Esophagus muscularis mucosa (tissue), 4 donors: ENCODE measurements at places on chromosomes 3 and 15. TPM values are rescaled to one million over a fixed set of nuclear protein-coding genes. Genes with fewer than 3 reads are reported as not detected.

DNA sequence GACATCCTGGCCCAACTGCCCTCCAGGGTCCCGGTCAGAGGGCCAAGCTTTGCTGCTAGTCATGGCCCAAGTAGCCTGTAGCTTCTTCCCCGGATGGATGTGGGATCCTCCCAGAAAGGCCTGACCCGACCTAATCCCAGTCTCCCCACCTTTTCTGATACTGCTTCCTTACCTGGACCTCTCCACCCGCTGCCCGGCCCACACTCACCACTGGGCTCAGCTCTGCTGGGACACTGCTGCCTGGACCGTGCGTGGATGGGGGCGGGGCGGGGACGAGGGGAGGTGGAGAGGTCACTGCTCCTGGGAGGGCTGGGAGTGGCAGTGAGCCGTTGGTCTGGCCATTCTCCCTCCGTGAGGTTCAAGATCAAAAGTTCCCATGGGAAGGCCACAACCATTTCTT is 40.3 kb upstream of the FURIN start:
- no peak overlapping the region for H3K27ac ChIP-seq
- H3K4me3 ChIP-seq: no peak overlapping the region

DNA sequence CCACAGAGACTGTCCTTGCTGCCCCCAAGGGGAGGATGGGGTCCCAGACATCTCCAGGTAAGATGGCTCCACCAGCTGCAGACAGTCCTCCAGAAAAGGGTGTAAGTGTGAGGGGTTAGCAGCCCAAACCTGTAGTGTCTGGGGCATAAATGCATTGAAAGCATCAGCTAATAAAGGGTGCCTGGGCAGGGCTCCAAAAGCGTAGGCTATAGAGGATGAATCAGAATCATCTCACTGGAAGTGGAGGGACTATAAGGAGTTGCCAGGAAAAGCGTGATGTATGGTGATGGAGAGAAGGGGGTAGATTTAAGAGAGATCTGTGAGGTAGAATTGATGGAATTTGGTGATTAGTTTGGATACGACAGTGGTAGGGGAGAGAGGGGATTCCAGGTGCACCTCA is 79.9 kb upstream of the ONECUT1 start:
- DNase-seq: no peak
- no peaks in the 10 kb centered on the region for H3K4me1 ChIP-seq
- no peak overlapping the region for H3K27ac ChIP-seq
- no peak overlapping the region for H3K4me3 ChIP-seq
- no peaks in the 10 kb centered on the region for H3K27me3 ChIP-seq
- H3K36me3 ChIP-seq: no peaks in the 10 kb centered on the region

DNA sequence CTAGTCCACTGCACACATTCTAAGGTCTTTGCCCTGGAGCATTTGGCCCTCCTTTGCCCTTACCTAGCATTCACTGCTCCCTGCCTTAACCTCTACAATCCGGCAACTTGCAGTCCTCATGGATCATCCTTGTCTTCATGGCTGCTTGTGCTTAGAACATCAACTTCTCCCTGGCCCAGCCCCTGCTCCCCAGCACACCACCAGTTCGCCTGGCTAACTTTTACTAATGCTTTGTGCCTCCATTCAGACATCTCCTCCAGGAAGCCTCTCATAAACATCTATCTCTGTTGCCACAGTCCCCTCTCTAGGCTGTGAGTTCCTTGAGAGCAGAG is 57.1 kb downstream of the AAGAB start:
- DNase-seq: peak; percentile 85
- peaks cover 16% of the 10 kb centered on the region for H3K36me3 ChIP-seq
- H3K4me3 ChIP-seq: no peak overlapping the region
- H3K4me1 ChIP-seq: peaks cover 46% of the 10 kb centered on the region
- H3K27ac ChIP-seq: peak overlapping the region; percentile 33
- H3K27me3 ChIP-seq: no peaks in the 10 kb centered on the region

DNA sequence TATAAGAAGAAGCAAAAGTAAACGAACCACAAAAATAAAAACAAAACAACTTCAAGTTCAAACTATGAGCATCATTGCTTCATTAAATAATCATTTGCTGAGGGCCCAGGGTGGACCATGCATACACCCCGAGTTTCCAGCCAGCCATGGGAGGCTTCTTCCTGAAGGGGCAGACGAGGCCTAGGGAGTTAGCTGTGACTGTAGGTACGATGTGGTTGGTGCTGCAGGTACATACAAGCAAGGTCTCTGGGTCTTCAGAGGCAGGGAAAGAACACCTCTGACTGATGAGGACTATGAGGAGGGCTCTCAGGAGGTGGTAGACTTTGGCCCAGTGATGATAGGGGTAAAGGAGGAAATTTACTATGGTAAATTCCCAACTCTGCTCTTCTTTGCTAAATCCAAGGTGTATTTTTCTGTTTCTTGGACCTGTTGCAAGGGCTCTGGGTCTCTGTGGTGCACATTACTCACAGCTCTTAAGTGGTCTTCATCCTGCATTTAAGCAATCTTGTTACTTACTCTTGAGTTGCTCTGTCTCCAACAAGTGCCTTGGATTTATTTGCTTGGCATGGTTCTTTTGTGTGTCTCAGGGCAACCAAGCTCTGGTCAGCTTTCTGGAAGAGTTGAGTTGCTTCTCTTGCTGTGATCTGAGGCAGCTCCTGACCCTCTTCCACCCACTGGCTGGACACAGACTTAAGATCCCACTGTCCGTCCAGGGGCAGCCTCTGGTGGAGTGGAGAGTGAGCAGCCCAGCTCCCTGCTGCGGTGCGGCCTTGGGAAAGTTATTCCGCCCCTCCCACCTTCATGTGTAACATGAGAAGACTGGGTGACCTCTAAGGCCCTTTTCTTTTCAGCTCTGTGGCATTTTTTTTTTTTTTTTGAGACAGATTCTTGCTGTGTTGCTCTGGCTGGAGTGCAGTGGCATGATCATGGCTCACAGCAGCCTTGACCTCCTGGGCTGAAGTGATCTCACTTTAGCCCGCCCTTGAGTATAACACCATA is 56.1 kb upstream of the KIF23 start:
- no peak overlapping the region for H3K27ac ChIP-seq
- no peaks in the 10 kb centered on the region for H3K27me3 ChIP-seq
- H3K36me3 ChIP-seq: no peaks in the 10 kb centered on the region

DNA sequence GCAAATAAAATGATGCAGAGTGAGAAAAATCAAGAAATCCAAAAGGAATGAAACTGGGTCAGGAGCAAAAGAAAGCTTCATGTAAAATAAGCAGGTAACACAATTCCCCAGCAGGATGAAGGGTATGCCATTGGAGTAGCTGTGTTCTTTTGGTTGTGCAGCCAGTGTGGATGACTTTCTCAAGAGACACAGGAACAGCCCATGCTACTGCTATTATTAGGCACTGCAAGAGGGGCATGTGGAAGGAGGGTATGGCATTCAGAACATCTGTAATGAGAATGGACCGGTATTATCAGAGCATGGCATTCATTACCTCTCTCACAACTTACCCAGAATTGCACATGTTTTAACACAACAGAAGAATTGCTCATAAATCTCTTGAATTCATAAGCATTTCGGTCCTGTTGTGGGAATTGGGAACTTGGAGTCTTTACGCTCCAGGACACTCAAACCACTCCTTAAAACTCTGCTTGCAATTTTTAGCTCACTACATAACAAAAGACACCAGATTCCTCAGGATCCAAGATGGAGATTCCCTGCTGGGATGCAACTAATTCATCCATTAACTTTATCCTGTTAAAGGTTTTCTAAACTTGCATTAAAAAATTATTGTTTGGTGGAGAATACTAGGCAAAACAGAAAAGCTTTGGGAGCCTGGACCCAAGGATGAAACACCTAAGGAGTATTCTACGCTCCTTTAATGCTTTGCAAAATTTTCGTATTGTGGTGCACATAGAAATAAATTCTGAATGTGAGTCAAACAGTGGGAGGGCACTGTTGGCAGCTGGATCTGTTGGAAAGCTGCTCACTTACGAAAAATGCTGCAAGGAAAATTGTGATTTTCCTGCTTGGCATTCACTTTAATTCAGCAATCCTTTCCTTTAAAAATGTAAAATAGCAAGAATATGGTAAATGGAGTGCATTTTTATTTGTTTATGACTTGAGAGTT is 34.6 kb upstream of the CDIN1 start:
- H3K36me3 ChIP-seq: no peaks in the 10 kb centered on the region
- no peak for DNase-seq
- no peak overlapping the region for H3K4me3 ChIP-seq
- no peaks in the 10 kb centered on the region for H3K4me1 ChIP-seq

DNA sequence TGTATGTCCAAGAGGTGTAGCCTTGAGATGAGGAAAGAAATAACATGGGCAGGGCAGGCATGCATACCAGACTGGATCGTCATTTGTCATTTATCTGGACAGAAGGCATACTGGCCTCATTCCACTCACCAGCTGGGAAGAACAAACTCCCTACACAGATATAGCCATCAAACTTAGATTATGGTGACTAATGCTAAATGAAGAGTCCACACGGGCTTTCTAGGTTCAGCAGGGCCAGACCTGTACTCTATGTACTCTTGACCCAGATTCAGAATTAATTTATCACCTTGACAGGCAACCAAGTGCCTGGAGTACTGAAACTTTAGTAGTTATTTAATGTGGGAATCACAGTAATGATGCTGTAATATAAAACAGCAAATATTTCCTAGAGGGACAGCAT is 164.3 kb upstream of the IL12A start:
- peak overlapping the region; percentile 50 for H3K27ac ChIP-seq
- DNase-seq: no peak
- no peaks in the 10 kb centered on the region for H3K27me3 ChIP-seq
- H3K36me3 ChIP-seq: no peaks in the 10 kb centered on the region
- peaks cover 84% of the 10 kb centered on the region for H3K4me1 ChIP-seq
- no peak overlapping the region for H3K4me3 ChIP-seq

DNA sequence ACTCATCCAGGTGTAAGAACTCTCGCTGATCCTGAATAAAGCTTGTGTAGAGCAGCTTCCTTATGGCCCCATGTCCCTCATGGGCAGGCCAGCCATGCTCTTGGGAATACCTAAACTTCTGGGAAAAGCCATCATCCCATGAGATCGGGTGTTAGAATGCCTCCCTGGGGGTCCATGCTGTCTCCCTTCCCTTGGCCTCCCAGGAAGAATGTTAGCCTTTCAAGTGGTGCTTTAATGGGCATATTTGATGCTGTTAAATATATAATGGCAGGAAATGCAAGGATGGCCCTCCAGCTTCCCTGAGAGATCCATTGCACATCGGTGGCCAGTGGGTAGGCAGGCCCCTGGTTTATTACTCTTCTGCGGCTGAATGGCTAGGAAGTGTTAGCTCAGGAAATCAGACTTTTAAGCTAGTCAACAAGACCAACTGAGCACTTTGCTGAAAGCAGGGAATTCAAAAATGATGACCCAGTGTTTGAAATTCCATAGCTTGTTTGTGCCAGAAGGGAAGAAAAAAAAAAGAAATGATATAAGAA is 60.5 kb upstream of the LRTM1 start:
- H3K36me3 ChIP-seq: no peaks in the 10 kb centered on the region
- no peak overlapping the region for H3K4me3 ChIP-seq
- H3K4me1 ChIP-seq: peaks cover 15% of the 10 kb centered on the region
- H3K27ac ChIP-seq: peak overlapping the region; percentile 47
- no peaks in the 10 kb centered on the region for H3K27me3 ChIP-seq
- no peak for DNase-seq

GRCh38 chr3:108497271-108497670 is 13.1 kb downstream of the MYH15 start:
- H3K4me1 ChIP-seq: peaks cover 13% of the 10 kb centered on the region
- DNase-seq: no peak
- H3K27me3 ChIP-seq: no peaks in the 10 kb centered on the region
- no peak overlapping the region for H3K27ac ChIP-seq
- H3K36me3 ChIP-seq: no peaks in the 10 kb centered on the region
- no peak overlapping the region for H3K4me3 ChIP-seq

DNA sequence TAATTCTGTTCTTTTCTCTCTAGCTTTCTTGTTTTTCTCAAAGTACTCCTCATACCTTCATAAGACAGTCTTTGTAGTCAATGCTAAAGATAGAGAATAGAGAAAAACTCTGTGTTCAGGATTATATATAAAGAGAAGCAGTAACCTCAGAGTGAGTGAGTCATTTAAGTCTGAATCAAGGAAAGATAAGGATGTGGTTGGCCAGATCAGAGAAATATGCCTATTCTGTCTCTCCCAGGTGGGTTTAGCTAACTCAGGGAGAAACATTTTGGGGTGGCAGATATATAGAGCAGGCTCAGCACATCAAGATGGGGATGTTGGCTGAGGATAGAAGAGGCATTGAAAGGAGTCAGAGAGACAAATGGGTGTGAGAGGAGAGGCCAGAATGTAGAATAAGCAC is 31.4 kb downstream of the GTF2E1 start:
- H3K4me3 ChIP-seq: no peak overlapping the region
- no peak for DNase-seq
- H3K27me3 ChIP-seq: no peaks in the 10 kb centered on the region
- peaks cover 43% of the 10 kb centered on the region for H3K4me1 ChIP-seq

CIB2 gene
- total RNA-seq: 17.6 TPM

PLS1 gene
- total RNA-seq: 1.2 TPM

SCG3 gene
- total RNA-seq: 1.2 TPM

REC114 gene
- total RNA-seq: not detected
